ENCODE measurements at places on chromosomes 5 and 9.

DNA sequence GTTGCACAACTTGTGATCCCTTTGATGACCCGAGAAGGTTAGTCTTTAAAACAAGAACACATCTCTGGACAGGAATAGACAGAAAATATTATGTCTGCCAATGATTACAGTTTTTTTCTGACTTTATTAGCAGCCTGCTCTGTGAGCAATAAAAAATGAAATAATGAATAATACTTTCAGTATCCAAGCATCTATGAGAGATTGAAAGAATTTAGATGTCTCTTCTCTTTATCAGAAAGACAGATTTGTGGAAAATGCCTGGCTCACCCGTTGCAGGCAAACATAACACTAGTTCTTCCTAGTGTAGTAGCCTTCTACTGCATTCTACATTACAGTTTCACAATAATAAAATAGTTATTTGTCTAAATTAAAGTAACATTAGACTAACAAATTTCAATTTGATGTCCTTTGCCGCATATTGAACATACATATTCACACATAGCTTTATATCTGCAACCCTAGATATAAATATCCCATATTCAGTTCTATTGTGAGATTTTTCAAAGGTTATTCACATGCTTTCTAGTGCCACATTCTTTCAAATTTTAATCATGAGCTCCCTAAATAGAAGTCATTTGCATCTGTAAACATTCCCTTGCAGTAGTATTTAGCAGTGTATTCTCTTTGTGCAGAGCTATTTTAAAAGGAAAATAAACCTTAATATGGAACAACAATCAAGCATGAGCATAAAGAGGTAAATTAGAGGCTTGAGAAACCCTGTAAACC is 267.3 kb downstream of the EFNA5 start:
- DNase-seq = no peak

GRCh38 chr5:111697881-111698757 is 58.9 kb downstream of the NREP start:
- DNase-seq = no peak

DNA sequence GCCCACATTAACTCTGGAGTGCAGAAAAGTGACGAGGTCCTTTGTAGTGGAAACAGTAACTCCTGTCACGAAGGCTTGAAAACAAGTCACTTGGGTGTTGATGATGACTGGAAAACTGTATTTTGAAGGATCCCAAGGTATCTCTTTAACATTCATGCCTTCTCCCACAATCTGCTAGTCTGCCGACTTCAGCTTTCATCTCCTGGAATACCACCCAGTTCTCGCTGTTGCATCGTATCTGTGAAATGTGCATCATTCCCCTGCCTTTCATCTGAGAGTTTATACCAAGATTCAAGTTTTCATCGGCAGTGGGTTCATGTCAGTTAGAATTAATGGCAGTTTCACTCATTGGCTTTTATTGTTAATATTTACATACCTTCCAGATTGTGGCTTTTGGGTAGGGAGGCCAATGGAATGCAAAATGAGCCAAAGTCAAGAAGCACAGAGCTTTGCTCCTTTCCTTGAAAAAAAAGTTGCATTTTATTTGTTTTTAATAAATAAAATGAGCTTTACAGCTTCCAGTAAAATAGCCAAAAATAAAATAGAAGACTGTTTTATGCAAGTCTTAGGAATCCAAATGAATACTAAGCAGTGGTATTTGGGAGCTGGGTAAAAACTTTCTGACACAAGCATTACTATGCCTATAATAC is 575.2 kb upstream of the WWC1 start:
- no peak for DNase-seq

GRCh38 chr9:116501871-116502270 is 185.2 kb upstream of the TRIM32 start:
- no peak for DNase-seq

DNA sequence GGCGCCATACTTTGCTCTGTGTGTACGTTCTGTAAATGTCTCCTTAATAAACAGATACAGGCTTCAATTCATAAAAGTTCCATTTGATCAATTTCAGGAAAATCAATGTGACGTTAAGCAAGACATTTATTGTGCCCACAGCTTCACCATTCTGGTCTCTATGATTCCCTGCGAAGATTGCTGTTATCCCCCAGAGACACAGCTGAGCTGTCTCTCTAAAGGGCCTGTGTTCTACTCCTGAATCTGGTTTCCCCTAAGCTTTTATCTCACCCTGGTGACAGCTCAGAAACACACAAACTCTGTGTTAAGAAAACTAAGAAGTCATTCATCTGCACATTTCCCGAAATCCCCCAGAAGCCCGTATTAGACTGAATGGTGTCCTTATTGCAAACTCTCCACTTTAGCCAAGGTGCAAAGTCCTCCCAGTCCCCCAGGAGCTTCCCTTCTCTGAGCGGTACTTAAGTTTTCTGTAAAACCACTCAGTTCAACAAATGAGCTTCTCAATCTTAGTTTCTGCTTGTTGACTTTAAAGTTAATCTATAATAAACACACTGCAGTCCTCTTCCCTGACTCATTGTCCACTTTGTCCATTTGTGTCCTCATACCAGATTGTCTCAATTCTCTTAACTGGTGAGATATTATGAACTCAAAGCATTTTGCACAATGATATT is 1.4 kb upstream of the C5orf15 start:
- no peak for DNase-seq

GRCh38 chr5:9126490-9126889 is 419.4 kb downstream of the SEMA5A start:
- DNase-seq = no peak

GRCh38 chr5:90084342-90084741 is 325.2 kb downstream of the CETN3 start:
- DNase-seq = no peak

DNA sequence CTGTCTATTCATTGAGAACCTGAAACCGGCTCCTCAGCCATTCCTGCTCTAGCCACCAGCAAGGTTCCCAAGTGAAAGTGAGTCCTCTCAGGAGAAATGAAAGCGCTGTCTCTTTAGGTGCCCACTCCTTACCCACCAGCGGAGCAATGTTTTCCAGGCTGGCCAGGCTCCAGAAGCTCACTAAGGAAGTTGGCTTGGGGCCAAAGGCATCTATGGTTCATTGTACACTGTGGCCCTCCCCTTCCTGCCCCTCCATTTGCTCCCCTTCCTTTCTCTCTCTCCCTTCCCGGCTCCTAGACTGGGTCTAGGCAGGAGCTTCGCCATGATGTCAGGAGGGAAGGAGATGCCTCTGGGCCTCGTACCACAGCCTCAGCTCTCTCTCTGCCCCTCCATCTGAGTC is 1.1 kb upstream of the GABRP start:
- no peak for DNase-seq

DNA sequence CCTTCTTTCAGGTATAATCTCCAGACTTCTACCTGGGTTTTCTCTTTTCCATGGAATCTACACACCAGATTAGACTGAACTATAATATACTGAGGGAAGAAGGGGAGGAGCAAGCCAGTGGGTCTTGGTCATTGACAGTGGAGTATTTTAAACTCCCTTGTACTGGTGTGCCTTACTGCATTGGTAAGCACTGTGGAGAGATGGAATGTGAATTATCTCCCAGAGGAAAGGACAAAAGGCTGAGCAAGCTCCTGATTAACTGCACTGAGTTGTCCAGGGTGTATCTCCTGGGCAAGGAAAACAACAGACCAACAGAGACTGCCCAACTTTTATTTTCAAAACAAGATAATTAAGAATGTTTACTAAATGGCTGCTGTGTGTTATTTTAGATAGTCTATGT is 29.8 kb upstream of the SLCO6A1 start:
- DNase-seq = no peak

- no peak for DNase-seq
These were observed 51.1 kb upstream of the ORM1 start for GRCh38 chr9:114271556-114272510.

DNA sequence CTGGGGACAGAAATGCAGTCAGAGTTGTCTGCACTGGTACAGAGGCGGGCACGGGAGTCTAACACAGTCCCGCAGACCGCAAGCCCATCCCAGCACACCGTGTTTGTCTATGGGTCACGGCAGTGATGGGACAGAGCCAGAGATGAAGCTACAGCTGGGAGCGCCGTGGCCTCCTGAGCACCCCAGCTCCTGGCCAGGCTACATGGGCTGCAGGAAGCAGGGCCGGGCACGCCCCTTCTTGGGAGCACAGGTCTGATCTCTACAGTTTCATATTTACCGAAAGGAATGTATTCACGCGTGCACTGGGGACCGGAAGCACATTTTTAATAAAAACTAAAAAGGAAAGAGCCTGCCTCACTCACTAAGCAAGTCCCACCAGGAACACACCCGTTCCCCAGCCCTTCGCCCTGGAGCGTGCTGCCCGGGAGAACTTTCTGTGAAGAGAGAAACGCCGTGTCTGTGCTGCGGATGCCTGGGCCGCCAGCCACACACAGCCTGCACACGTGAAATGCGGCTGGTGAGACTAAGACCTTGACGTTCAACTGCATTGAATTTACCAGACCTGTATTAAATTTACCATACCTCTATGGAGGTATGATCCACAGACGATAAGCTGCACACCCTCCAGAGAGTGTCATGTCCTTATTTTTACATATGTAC is 81.1 kb downstream of the VAV2 start:
- DNase-seq = no peak

- DNase-seq = no peak
These were observed 304.5 kb downstream of the CWC27 start for GRCh38 chr5:65073250-65073661.

- DNase-seq = no peak
These were observed 6.9 kb upstream of the EGR1 start for GRCh38 chr5:138458384-138458783.

DNA sequence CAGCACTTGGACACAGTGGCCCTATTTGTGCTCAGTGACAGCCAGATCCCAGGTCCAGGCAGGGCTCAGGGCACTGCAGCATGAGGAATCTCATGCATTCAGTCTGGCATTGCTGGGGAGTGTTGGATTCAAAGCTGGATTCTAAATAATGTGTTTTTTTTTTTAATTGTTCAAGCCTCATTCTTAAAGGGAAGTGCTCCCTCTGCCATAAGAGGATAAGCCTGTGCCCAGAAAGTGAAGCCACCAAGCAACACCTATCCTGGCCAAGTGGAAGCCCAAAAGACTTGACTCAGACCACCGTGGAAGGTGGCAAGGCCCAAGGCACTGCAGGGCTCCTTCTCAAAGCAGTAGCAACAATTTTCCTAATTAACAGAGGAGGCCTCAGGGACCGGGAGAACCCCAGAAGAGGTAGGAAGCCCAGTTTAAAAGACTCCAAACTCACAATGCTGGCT is 135.6 kb downstream of the ACTL7B start:
- DNase-seq = no peak

GRCh38 chr5:151155775-151156506 is 1.6 kb downstream of the ANXA6 start:
- no peak for DNase-seq

GRCh38 chr9:111952559-111952958 is 55.9 kb downstream of the UGCG start:
- no peak for DNase-seq

GRCh38 chr5:115559524-115559923 is 14.9 kb upstream of the FEM1C start:
- no peak for DNase-seq

DNA sequence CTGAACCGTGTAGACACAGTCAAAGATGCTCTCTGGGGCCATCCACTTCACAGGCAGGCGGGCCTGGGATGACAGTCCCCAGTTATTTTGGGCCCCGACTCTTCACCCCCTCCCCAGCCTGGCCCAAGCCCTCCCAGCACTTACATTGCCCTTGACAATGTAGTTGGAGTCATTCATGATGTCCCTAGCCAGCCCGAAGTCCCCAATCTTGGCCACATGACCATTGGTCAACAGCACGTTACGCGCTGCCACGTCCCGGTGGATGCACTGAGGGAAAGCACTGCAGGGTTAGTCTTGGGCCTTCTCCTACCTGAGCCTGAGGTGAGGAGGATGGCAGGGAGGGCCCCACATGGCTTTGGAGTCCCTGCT is 30.3 kb downstream of the CSF1R start:
- DNase-seq = no peak

GRCh38 chr9:129623331-129623730 is 2.4 kb upstream of the C9orf50 start:
- no peak for DNase-seq

GRCh38 chr9:18796696-18797270 is 236.2 kb downstream of the SAXO1 start:
- no peak for DNase-seq

- no peak for DNase-seq
These were observed 59.0 kb downstream of the COL15A1 start for GRCh38 chr9:99002706-99003105.

DNA sequence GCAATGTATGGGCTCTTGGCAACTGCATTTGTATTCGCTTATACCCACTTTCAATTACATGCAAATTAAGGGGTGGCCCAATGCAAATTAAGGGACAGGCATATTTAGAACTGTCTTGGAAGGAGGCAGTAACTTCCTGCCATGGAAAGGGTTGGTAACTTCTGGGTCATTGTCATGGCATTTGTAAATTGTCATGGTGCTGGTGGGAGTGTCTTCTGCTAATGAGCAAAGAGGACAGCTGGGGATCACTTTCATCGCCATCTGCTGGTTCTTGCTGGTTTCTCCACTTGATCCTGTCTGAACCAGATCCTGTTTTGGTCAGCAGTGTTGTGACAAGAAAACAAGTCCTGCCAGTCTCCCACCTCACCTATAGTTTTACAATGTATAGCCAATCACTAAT is 23.3 kb upstream of the UGT3A2 start:
- no peak for DNase-seq

GRCh38 chr5:54226215-54226614 is 84.2 kb downstream of the ARL15 start:
- no peak for DNase-seq

GRCh38 chr5:172173564-172174153 is 14.4 kb downstream of the STK10 start:
- peak; percentile 49 for DNase-seq

DNA sequence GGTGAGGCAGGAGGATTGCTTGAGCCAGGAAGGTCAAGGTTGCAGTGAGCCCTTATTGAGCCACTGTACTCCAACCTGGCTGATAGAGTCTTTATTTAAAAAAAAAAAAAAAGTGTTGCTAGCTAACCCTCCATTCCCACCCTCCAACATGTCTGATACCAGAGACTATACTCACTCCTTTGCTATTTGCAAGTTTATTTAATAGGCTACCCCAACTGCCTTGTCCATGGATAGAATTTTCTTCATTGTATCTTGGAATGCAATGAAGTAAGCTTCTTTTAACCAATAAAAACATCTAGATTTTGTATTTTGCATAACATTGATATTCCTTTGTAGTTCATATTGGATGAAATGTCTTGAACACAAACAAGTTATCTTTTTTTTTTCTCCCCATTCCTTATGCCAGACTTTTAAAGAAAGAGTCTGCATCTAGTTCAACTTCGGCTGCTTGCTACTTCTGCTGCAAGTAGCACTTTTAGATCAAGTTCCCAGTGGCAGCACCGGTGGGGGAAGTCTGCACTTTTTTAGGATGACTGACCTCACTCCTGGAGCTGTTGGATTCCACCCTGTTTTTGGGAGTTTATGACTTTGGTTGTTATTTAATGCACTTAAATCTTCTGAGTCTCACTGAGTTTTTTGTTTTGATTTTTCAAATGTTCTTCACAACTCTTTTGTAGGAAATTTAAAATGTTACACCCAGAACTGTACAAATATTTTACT is 112.5 kb downstream of the UHRF2 start:
- no peak for DNase-seq

Measured in stimulated activated CD8-positive, alpha-beta memory T cell treated with anti-CD3 and anti-CD28 coated beads, Interleukin-12 subunit alpha, Interleukin-12 subunit beta, amount 100 ng/mL, for 1 hour (primary cell).